ENCODE measurements at places on chromosomes 4 and X.

DNA sequence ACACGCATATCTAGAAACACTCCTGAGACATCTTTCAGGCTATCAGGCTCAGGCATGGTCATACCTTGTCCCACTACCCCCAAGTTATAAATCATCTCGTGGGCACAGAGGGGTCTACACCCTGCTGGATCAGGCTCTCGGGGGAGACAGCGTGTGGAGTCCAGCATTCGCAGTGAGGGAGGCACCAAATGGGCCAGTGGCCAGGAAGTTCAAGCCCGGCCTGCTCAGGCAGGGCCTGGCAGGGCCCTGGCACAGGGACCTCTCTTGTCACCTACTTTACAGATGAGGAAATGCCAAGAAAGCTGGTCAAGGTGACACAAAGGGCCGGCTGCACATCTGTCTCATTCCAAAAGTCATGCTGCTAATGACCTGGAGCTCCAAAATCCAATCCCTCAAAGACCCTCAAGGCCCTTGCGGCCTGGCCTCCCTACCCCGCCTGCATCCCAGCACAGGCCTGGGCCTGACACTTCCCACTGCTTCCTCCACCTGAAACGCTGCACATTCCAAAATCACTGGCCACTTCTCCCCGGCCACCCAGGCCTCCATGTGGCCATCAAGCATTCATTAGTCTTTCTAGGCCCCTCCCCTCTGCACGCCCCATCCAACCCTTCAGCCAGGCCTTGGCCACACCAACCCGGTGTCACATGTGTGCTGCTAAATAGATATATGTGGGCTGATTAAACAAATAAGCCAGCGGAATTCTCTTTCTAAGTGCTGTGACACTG lies 35.6 kb downstream of the ACOX3 start:
- DNase-seq, result no peak

DNA sequence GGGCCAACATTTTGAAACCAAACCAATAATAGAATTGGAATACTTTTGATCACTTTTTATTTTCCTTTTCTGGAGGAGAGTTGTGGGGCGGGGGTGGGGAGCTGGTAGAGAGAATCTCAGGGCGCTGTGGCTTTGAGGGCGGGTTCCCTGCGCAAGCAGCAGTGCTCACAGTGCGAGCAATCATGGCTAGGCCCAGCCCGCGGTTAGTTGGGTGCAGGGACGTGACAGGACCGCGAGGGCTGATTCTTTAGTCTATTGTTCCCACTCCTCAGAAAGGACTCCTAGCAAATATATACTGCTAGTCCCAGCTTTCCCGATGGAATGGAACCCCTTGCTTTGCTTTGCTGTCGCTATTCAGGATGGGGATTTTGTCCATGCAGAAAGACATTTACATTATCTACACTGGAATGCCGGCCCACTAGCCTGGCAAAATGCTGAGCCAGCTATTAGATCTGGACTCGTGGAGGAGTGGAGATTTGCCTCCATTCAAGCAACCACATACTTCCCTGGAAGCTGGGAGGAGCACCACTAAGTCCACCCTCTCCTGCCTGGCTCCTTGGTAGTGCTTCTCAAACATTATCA lies 23.9 kb upstream of the APLN start:
- DNase-seq, result no peak

- peak; percentile 4 for DNase-seq
Measured at GRCh38 chr4:141702472-141703182, 66.2 kb downstream of the IL15 start.

DNA sequence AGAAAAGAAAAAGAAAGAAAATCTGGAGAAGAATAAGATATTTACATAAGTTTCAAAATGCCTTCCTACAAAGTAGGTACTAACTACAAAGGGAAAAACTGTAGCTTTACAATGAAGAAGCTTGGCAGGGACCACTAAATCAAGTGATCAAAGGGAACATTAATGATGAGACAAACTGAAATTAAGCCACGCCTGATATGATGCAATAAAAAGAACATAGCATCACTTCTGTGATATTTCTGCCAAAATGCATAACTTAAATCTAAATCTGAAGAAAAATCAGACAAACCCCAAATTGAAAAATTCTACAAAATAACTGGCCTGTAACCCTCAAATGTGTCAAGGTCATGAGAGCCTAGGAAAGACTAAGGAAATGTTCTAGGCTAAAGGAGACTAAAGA lies 8.9 kb upstream of the DCLK2 start:
- no peak for DNase-seq

DNA sequence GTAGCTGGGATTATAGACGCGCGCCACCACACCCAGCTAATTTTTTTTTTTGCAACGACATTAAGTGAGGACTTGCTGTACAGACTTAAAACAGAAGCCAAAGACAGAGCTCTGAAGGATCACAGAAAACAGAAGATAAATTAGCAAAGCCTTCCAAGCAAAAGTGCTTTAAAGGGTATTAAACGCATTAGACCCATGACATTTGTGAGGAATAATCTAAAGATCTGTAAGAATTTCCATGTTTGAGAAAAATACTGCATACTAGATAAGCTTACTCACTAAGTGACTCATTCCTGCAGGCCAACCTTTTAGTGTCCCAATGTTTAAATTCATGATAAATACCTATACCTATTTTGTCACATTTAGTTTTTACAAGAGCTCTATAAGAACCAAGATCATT lies 27.4 kb downstream of the SMARCA1 start:
- DNase-seq, result peak; percentile 3

GRCh38 chr4:72295966-72296557 lies 264.3 kb downstream of the NPFFR2 start:
- peak; percentile 52 for DNase-seq

DNA sequence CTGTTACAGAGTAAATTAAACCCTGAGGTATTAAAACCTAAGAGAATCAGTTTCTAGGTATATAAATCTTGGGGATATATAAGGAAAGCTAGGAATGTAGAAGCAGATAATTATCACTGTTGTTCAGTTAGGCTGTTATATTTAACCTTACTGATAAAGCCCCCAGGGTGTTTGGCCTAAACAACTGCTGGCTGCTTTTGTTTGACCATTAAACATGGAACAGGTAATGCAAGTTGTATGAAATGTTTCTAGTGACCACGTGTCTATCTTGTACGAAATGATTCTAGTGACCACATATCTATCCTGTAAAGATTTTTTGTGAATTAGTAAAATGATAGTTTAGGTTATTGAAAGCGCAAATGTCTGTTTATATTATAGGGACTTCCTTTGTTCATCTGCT lies 52.6 kb downstream of the SGMS2 start:
- no peak for DNase-seq

DNA sequence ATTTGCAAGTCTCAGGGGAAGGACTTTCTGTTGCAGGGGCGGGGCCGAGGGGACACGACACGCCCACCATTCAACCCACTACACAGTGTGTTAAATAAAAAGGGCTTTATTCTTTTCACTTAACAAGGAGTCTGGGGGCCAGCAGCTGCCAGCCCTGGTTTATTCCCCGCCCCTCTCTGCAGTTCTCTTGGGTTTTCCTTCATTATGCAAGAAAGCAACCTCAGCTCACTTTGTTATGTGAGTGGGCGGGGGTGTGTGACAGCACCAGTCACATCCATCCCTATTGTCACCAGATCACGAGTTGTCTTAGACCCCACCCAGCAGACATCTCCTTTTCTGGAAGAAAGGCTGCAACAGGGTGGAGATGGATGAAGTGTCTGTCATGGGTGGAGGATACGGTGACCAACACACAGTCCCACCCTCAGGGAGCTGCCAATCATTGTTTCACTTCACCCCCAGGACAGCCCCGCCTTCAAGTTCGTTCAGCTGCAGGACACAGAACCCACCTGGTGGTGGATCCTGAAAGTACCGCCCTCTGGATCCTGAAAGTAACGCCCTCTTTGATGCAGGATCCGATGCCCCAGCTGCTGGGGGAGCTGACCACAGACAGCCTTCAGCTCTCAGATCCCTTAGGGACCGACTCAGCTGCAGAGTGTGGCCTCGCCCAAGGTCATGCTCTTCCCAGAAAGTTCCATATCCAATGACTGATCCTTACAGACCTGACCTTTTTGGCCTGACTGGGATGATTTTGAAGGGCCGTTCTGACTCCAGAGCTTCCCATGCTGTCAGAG lies 79.6 kb downstream of the SMIM20 start:
- peak; percentile 55 for DNase-seq

GRCh38 chrX:69131886-69132285 lies 33.4 kb downstream of the PJA1 start:
- no peak for DNase-seq

DNA sequence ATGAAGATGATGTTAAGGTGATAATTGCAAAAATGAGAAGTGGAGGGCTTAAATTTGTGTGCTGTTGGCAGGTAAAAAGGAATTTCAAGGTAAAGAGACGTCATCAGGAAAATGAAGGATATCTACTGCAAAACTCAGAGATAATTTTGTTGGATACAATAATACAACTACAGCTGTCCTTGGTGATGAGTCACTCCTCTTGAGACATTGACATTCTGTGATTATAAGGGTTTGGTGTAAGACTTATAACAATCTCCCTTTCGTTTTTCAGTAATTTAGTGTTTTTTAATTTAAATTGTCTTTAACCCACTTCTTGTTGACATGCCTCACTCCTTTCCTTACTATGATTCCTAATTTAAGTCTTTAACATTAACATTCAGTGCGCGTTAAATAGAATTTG lies 1074.1 kb upstream of the SLIT2 start:
- peak; percentile 49 for DNase-seq

GRCh38 chr4:162586266-162586665 lies 422.5 kb upstream of the FSTL5 start:
- no peak for DNase-seq

- no peak for DNase-seq
Measured at GRCh38 chr4:22345678-22346077, 170.2 kb downstream of the ADGRA3 start.

GRCh38 chrX:147342197-147342596 lies 527.7 kb upstream of the CXorf51A start:
- no peak for DNase-seq
